Foreskin melanocyte (primary cell): ENCODE measurements at places on chromosomes 3 and 15.

GRCh38 chr15:67225336-67225735, 29.1 kb downstream of the AAGAB start:
- no peak for DNase-seq

GRCh38 chr15:69951256-69951897, 146.3 kb downstream of the TLE3 start:
- no peak for DNase-seq

GRCh38 chr3:168341192-168341815, 245.6 kb upstream of the GOLIM4 start:
- DNase-seq, result no peak

GRCh38 chr15:85010071-85010385, 28.4 kb downstream of the PDE8A start:
- no peak for DNase-seq

GRCh38 chr3:177249203-177249602, 51.9 kb upstream of the TBL1XR1 start:
- no peak for DNase-seq

DNA sequence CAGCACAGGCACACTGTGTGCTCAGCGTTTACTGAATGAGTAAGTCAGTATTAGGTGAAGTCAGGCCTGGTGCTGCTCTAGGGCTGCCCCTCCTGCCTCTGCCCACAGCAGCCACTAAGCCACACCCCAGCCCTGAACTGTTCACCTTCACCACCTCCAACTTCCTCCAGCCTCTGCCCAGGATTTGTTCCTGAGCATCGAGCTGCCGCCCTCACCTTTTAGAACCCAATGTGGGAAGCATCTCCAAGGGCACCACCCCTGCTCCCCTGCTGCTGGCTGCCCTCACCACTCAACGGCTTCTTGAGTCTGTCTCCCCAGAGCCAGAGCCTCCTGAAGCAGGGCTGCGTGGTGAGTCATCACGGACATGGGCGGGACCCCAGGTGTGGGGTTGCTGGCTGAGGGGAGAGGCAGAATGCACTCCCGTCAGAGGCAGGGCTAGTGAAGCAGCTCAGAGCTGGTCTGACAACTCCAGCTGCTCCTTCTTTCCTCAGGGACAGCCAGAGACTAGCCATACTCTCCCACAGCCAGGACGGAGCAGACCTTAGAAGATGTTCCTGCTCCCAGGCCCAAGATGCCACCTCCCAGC, 5.8 kb downstream of the HYAL2 start:
- DNase-seq, result no peak

DNA sequence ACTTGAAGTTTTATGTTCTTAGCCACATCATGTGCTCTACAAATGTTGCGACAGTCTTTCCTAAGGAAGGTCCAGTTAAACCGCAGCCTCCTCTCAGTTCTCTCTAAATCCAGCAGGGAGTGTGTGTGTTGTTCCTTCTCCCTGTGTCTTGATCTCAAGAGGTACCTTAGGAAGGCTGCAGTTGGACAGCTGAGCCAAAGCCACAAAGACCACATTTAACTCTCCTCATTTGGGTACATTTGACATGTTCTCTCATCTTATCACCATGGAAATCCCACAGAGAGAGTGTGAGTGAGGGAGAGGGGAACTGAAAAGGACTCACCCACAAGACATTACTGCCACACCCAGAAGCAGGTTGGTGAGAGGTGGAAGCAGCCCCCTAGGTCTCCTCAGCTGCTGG, 79.5 kb downstream of the CD200R1L start:
- no peak for DNase-seq

DNA sequence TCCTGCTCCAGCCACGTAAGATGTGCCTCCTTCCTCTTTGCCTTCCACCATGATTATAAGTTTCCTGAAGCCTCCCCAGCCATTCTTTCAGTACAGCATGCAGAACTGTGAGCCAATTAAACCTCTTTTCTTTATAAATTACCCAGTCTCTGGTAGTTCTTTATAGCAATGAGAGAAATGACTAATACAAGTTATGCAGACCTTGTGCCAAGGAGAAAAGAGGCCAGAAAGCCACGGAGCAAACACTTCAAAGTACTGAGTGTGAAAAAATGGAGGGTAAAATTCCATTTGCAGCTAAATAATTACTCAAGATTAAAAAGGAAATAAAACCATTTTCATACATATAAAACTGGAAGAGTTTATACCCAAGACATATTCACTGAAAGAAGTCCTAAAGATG, 213.6 kb upstream of the LINGO1 start:
- no peak for DNase-seq

GRCh38 chr3:67946436-67946835, 292.0 kb upstream of the SUCLG2 start:
- DNase-seq, result no peak

DNA sequence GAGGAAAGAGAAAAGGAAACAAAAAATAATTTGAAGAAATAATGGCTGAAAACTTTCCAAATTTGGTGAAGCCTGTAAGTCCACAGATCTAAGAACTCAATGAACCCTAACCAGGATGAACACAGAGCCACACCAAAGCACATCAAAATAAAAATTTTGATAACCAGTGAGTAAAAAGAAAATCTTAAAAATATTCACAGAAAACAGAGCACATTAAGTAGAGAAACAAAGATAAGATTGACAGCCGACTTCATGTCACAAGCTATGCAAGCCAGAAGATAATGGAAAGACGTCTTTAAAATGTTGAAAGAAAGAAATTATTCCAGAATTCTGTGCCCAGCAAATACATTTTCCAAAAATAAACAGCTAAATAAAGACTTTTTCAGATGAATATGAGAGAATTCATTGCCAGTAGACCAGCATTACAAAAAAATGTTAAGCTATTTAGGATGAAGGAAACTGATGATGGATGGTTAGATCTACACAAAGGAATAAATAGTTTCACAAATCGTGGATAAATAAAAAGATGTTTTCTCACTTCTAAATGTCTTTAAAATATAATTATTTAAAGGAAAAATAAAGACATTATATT, 140.2 kb upstream of the SKOR1 start:
- peak; percentile 27 for DNase-seq

DNA sequence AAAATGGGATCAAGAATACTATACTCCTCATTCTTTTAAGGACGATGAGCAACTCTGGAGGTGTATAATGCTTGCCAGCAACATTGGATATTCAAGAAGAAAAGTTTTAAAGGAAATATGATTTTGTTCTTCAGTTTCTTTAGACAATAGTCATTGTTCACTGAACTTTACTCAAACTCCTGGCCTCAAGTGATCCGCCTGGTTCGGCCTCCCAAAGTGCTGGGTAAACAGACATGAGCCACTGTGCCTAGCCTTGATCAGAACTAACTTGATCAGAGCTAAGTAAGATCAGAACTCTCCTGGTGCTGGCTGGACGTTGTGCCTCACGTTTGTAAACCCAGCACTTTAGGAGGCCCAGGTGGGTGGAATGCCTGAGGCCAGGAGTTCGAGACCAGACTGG, 12.6 kb downstream of the EFCAB12 start:
- no peak for DNase-seq

GRCh38 chr3:175655351-175655750, 796.2 kb downstream of the NAALADL2 start:
- DNase-seq, result peak; percentile 52

DNA sequence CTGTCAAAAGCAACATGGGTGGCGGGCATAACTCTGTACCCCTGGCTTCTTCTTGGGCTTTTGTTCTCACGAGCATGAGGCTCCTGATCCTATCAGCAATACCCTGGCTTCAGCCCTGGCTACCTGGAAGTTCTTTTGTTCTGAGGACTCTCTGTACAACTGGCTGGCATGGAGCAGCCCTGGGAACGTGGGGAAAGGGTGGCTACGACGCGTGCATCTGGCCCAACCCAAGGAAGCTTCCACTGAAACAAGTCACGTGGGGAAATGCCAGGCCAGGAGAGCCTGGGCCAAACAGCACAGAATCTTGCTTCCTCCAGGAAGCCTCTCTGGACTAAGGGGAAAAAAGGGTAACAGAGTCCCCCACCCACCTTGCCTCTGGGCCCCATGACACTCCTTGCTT, 22.7 kb upstream of the ATP2B2 start:
- DNase-seq, result no peak

DNA sequence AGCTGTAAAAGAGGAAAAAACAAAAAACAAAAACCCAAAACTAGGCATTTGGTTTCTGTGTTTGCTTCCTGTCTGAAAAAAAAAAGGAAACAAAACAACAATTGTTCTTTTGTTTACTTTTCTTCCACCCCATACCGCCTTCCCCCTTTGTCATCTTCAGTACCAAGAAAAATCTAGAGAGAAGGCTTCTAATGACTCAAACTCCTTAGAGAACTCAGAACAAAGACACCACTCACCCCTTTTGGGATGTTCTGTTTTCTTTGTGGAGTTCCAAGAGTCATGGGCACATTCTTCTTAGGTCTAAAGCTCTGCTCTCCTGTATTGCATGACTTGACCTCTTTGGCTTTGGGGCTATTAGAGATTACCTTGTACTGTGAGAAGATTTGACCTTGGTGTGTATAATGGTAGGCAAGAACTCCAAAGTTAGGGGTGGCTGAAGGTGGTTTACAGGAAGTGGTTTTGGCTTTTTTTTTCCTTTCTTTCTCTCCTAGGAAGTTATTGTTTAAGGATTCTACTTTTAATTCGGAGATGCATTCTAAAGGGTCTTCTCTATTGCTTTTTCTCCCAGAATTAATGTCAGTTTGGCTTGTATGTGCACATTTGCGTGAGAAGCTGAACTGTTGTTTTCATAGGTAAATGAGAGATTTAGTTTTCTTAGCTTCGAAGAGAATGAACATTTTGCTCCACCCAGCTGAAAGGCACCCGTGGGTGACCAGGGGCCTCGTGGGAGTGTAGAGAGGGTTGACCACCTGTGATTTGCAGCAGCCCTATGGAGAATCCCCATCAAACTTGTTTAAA, 39.5 kb upstream of the ZBTB20 start:
- peak; percentile 74 for DNase-seq

DNA sequence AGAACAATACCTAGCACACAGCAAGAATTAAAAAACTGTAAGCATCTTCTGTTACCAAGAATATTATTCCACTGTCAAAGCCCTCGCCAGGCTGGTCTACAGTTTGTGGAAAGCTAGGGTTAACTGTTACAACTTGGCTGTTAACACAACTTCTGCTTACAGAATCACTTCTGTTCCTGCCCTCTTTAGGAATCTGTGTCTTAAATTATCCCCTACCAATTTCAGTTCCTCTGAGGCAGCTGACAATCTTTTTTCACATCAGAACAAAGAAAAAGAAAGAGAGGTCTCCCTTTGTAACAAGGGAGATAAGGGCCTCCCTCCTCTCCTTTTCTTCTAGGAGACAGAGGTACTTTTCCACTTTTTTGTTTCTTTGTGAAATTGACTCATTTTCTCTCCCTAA, 188.9 kb downstream of the FMN1 start:
- DNase-seq, result no peak

- DNase-seq, result no peak
Observed at GRCh38 chr3:183490653-183491052, 62.2 kb upstream of the MCF2L2 start.

GRCh38 chr3:61894988-61895935, 333.9 kb downstream of the PTPRG start:
- peak; percentile 63 for DNase-seq

DNA sequence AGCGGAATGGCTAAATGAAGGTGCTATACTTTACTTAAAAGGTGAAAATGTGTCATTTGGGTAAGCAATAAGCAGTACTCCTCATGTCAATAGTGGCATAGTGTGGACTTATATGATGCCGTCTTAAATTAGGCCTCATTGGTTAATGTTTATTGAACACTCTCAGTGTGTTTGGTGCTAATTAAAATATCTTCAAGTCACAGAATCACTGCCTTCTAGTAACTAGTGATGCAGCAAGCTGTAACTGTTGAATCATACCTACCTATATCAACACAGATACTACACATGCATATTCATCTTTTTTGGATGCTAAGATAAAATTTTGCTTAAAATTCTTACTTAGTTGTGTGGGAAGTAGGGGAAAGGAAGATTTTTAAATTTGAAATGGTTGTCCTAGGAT, 30.7 kb downstream of the ARHGAP31 start:
- no peak for DNase-seq

DNA sequence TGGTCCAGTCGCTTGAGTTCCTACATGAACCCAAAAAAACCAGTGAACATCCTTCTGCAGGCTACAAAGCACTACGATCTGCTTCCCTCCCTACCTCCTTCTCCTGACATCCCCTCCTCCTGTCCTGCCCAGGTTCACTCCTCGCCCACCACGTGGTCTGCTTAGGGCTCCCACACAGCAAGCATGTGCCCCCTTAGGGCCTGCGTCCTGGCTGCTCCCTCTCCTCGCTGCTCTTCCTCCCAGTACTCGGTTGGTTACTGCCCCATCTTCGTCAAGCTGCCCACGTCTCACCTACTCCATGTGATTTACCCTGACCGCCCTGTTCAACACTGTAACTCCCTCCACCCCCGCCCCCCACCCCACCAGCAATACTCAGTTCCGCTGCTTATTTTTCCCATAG, 20.8 kb upstream of the ATP13A3 start:
- DNase-seq, result no peak

DNA sequence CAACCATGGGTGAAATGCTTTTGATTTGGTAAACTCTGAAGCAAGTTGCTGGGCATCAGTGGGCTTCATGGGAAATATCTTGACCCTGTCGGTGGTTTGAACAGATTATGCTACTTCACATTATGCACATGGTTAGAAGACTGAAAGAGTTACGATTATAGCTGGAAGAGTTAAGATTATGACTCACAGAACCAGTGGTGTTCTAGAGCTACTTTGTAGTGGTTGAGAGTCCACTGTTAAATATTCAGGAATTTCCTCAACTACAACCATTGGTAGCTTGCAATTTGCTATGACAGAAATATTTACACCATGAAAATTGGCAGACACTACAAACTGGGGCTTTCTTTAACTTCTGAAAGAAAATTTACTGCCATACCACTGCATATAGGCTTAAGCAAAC, 99.3 kb downstream of the GADL1 start:
- no peak for DNase-seq

- no peak for DNase-seq
Observed at GRCh38 chr3:13653631-13654279, 104.8 kb downstream of the FBLN2 start.

DNA sequence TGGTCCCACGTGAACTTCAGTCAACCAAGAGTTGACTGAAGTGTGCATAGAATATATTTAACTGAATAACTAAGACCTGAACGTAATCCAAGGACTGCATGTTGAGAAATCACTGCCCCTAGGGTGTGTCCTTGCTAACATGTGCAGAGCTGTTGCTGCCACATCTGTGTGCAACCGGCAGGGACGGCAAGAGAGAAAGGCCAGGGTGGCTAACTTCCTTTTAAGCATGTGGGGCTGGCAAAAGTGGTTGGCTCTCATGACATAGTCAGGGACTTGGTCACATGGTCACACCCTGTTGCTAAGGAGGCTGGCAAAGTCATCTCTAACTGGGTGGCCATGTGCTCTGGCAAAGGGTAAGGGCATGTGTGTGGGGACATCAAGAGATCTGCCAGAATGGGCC, 52.4 kb downstream of the GASK1A start:
- no peak for DNase-seq

GRCh38 chr15:31067890-31068603, 33.5 kb downstream of the TRPM1 start:
- no peak for DNase-seq

GRCh38 chr3:38528457-38528856, 32.3 kb downstream of the EXOG start:
- no peak for DNase-seq
